H54 (cell line): ENCODE measurements at places on chromosomes 5 and 9.
A peak's percentile ranks its signal among the peaks of the same experiment; 100 is the strongest.

- DNase-seq, result no peak
Observed at GRCh38 chr5:93569300-93570160, 11.5 kb downstream of the NR2F1-AS1 start.

- DNase-seq, result no peak
Observed at GRCh38 chr5:140075371-140075770, 32.3 kb upstream of the NRG2 start.

DNA sequence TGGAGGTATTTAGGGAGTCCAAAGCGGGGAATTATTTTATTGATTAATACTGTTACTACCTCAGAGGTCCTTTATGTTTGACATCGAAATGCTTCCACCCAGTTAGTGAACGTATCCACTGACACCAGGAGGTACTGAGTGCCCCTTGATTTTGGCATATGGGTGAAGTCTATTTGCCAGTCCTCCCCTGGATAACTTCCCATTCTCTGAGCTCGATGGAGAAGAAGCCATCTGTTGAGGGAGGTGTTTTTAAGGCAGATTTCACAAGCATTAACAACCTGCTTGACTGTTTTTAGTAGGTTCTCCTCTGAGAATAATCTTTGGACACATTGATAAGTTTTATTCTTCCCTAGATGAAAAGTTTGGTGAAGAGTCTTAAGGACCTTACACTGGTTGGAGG is 165.3 kb upstream of the NREP start:
- no peak for DNase-seq

DNA sequence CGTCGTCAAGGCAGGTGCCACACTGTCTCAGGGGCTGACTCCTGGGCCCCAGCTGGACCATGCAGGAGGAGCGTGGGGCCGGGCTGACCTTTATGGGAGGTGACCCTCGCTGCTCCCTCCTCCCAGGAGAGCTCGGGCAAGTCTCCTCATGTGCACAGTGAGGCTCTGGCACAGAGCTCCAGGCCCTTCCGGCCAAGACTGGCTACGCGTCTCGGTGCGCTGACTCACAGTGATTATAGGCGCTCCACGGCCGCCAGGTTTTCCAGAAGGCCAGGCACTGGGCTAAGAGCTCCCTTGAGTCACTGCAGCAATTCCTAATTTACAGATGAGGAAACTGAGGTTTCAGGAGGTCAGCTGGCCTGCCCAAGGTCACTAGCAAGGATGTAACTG is 47.4 kb downstream of the VAV2 start:
- DNase-seq, result peak; percentile 87

GRCh38 chr5:53560506-53561191 is at the start of gene NDUFS4:
Gene NDUFS4 (plus strand): TSS chr5:53560639. CDS start chr5:53560663, 24 bp downstream.
- peak; percentile 37 for DNase-seq

DNA sequence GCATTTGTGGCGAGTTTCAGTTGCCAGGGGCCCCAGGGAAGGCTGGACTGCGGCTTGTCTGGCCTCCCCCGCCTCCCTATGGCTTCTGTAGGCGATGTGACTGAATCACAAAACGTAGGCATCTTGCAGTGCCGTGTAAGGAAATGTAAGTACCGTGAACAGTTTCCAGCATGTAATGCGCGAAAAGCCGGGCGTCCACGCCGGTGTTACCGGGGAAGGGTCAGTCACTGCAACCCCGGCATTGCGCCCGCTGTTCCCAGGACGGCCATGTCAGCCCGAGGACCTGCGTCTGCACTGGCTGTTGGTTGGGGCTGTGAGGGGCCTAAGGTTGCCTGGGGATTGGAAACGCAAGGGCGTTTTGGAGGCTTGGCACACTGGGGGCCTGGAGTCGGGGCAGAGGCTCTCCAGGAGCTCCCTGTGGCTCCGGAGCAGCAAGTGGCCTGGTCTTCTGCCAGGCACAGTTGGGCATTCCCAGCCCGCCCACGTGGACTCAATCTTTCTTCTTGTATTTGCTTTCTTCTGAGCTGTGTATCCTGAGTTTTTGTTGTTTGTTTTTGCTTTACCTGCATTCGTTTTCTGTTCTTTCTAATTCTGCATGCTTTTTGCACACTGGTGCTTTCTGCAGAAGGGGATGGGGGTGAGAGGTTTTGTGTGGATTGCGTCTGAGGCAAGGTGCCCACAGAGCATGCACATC is 36.9 kb upstream of the PLEKHG4B start:
- no peak for DNase-seq

DNA sequence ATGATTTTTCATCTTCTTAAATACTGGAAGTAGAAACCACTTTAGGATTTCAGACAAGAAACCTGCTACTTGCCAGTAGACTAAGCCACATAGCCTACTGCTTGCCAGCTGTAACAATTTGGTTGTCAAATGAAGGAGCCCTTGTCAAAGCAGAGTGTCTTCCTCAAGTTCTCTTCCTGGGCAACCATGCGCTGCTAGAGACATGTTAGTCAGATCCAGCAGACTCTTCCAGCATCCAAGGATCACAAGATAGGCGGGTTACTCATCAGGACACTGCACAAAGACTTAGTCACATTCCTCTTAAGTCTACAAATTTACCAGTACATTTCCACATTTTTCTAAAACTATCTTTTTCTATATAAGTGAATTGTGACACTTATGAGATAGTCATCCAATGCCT is 24.4 kb downstream of the SKIC3 start:
- DNase-seq, result peak; percentile 5

DNA sequence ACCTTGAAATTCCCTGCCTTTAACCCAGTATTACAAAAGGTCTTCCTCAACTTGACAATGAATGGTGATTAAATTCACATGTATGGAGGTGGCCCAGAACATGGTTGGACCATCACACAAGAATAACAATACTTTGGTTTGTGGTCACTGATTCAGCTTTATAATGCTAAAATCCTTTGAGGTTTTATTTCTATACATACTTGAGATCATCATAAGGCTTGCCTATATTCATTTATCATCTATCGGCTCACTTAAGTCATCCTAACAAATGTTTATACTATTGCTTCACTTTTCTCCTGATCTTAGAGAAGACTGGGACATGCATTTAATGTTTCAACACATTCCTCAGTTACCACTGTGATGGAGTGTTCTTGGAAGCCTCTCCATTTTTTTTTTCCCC is 191.3 kb downstream of the DMAC1 start:
- DNase-seq, result no peak

DNA sequence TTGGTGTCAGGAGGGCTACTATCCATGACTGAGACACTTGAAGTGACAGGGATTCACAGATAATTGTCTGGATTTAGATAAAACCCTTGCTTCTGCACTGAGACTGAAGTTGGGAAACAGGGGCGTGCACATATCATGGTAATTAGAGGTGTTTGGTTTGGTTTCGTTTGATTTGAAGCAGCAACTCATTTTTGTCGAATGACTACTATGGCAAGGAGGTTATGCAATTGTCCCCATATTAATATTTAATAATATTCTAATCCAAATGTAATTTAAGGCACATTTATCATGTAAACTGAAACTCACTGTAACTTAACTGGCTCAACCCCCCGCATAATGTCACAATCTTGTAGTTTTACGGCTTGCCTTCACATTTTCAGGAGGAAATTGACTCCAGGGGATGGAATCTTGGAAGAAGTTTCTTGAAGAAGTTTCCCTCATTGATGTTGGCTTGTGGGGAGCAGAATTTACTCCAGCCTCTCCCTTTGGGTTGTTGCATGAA is 12.5 kb downstream of the ZNF366 start:
- DNase-seq, result no peak

GRCh38 chr5:80128141-80128540 is 93.0 kb downstream of the THBS4 start:
- no peak for DNase-seq

DNA sequence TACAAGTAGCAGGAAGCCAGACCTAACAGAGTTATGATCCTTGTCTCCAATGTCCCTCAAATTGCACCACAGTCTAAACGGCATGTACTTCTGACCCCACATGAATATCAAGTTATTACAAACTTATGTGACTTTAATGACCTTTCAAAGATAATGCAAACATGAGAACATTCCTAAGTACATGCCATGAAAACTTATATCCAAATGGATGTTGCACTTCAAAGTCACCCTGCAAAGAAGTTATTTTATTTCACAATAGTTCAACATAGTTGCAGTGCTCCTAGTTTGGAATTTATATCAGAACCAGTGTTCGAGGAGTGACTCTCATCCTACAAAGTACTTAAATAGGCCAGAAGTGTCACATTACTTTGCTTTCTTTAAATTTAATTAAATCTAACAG is 41.2 kb upstream of the ITGA1 start:
- no peak for DNase-seq

GRCh38 chr9:22392523-22392922 is 54.1 kb upstream of the DMRTA1 start:
- no peak for DNase-seq

DNA sequence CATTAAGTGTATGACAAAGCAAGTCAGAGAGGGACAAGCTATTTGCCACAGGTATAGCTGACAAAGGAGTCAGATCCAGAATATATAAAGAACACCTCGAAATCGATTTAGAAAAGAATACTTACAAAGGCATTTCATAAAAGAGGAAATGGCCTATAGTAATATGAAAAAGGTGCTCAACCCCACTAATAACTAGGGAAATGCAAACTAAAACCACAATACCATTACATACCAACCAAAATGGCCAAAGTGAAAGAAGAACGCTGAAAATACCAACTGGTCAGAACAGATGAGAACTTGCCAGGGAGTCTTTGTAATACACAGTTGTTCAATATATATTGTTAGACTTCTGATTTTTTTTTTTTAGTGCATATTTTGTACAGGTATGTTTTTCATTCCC is 152.9 kb downstream of the CDC42SE2 start:
- DNase-seq, result no peak

- no peak for DNase-seq
Observed at GRCh38 chr5:93576994-93577853, 3.8 kb downstream of the NR2F1-AS1 start.

DNA sequence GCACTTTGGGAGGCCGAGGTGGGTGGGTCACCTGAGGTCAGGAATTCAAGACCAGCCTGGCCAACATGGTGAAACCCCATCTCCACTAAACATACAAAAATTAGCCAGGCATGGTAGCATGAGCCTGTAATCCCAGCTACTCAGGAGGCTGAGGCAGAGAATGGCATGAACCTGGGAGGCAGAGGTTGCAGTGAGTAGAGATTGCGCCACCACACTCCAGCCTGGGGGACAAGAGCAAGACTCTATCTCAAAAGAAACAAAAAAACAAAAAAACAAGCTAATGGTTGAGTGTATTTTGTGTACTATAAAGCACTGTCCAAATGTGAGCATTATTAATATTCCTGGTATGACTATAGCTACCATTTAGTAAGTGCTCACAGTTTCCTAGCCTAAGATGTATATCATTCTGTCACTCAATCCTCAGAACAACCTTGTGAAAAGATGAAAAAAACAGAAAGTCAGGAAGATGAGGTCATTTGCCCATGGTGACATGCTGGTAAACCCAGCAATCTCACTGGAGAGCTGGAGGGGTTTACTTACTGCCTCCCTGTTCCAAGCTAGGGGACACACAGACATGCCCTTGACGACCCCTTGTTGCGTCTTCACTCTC is 27.7 kb downstream of the ARHGEF37 start:
- DNase-seq, result no peak

GRCh38 chr5:69271376-69271775 is 36.7 kb downstream of the CDK7 start:
- no peak for DNase-seq

DNA sequence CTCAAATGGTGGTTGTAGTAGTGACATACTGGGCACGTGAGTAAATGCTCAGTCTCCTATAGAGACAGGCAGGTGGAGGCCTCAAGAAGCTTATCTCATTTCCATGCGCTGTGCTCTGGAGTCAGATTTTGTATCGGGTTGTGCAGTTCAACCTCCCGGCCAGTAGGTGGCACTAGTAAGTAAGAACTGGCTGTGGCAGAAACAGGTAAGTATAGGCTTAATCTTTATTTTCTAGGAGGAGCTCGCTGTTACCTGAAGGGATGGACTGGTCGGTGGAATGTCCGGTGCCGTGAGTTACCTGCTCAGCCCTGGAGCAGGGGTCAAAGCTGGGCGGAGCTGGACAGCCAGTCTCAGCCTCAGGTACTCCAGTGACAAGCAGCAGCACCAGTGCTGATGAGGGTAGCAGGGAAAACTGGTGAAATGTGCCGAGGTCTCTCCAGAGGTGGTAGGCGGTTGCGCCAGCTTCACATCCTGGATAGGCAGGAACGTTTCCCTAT is 880.1 kb upstream of the SEMA6A start:
- peak; percentile 3 for DNase-seq

GRCh38 chr5:1053391-1054017 is 44.9 kb downstream of the NKD2 start:
- DNase-seq, result no peak

- DNase-seq, result peak; percentile 23
Observed at GRCh38 chr5:142925795-142926194, 155.6 kb downstream of the ARHGAP26 start.

GRCh38 chr9:136806067-136806466 is 1.7 kb upstream of the RABL6 start:
- DNase-seq, result no peak

GRCh38 chr5:37478121-37478894 is 99.2 kb downstream of the WDR70 start:
- no peak for DNase-seq

- DNase-seq, result no peak
Observed at GRCh38 chr5:150554857-150555256, 46.9 kb downstream of the NDST1 start.

DNA sequence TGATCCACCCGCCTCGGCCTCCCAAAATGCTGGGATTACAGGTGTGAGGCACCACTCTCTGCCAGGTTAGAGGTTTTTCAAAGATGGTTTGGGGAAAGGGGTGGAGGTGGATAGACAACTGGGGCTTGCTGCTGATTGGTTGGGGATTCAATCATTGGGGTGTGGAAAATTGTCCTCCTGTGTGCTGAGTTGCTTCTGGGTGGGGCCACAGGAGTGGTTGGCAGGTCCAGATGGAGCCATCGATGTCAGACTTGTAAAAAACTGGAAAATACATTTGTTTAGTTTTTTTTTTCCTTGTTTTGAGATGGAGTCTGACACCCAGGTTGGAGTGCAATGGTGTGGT is 61.9 kb upstream of the CLINT1 start:
- no peak for DNase-seq

DNA sequence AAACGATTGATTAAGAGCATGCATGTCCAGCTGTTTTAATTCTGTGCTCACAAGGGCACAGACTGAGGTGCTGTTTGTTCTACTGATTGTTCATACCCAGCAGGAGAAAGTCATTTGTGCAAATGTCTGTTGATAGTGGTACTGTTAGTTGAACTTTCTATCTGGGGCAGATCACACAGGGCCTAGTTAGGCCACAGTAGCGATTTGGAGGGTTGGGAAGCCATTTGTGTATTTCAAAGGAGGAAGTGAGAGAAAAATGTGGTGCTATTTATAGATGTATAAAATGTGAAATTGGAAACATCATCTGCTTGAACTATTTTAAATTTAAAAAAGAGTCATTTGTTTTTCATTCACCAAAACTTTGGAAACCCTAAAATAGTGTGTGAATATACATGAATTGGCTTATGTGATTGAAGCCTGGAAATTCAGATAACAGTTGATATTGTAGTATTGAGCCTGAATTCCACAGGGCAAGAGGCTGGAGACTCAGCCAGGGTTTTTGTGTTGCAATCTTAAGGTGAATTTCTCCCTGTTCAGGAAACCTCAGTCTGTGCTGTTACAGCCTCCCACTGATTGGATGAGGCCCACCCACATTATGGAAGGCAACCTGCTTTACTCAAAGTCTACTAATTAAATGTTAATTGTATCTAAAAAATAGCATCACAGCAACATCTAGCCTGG is 162.0 kb upstream of the CDKN2B start:
- no peak for DNase-seq
